ENCODE measurements at places on chromosomes 1 and 21. TPM values are rescaled to one million over a fixed set of nuclear protein-coding genes. Genes with fewer than 3 reads are reported as not detected.
A peak's percentile ranks its signal among the peaks of the same experiment; 100 is the strongest.

The RBP7 gene
- total RNA-seq: 5.6 TPM

The TRAPPC10 gene
- 28.8 TPM for total RNA-seq

The SAMD11 gene
- 16.6 TPM for total RNA-seq

The FBXO42 gene
- total RNA-seq: 35.5 TPM

- no peaks in the 10 kb centered on the region for H3K27me3 ChIP-seq
- no peak overlapping the region for H3K27ac ChIP-seq
- no peak for DNase-seq
- no peak overlapping the region for H3K4me3 ChIP-seq
- H3K36me3 ChIP-seq: no peaks in the 10 kb centered on the region
- no peaks in the 10 kb centered on the region for H3K4me1 ChIP-seq
Observed at GRCh38 chr1:5370311-5370710, 621.9 kb downstream of the NPHP4 start.

- no peaks in the 10 kb centered on the region for H3K36me3 ChIP-seq
- no peaks in the 10 kb centered on the region for H3K4me1 ChIP-seq
- DNase-seq: no peak
Observed at GRCh38 chr1:238324211-238324864, 433.6 kb upstream of the ZP4 start.

GRCh38 chr1:157439302-157439954, 112.9 kb downstream of the FCRL5 start:
- DNase-seq: no peak
- no peaks in the 10 kb centered on the region for H3K36me3 ChIP-seq
- H3K27ac ChIP-seq: no peak overlapping the region
- no peak overlapping the region for H3K4me3 ChIP-seq
- no peaks in the 10 kb centered on the region for H3K4me1 ChIP-seq
- H3K27me3 ChIP-seq: no peaks in the 10 kb centered on the region

DNA sequence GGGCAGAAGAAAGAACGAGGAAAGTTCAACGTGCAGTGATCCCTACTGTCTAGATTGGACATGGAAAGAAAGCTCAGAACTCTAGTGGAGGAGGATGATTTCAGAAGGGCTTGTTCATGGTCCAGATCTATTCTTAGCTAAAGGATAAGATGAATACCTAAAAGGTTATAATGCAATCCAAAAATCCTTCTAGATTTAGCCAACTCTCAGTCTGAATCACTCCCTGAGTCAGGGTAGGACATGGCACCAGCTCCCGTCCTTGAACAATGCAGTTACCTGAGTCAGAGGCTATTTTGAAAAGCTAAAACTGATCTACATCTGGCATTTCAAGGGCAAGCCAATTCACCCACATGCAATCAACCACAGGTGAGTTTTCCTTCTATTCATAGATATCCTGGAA, 38.8 kb upstream of the HIVEP3 start:
- no peak overlapping the region for H3K27ac ChIP-seq
- no peak overlapping the region for H3K4me3 ChIP-seq

DNA sequence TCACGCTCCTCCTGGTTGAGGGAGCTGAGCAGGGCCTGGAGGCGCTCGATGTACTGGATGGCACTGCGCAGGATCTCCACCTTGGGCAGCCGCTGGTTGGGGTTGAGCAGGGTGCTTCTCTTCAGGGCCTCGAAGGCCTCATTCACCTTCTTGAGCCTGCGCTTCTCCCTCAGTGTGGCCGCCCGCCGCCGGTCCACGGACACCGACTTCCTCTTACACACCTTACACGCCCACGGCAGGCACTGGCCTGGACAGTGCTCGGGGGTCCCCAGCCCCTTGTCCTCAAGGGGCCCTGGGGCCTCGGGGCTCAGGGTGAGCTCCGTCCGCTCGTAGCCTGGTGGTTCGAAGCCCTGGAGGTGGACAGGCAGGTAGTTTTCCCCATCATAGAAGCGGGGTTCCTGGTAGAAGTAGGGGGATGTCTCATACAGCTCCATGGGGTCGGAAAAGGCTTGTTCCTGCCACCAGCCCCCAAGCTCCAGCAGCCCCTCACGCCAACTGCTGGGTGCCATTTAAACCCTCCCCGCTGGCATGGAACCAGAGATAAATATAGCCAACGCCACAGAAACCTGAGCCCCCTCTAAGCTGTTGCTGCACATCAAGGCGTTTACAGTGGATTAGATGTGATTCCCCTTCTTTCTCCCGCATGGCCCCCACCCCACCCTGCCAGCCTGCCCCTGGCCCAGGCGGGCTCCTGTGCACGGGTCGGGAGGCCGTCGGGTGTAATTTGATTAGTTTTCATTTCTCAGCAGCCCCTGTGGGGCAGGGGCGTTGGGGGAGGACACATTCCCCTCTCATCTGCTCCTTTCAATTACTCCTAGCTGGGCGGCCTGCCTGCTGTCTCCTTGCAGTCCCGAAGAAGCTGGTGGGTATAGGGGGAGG, at the start of gene MYOG:
TSS of gene MYOG (minus strand) at position 485 of the 879 bp plus-strand sequence. CDS start at position 434, 51 bp downstream.
- no peak for DNase-seq
- no peak within 1 kb of the TSS for H3K4me3 ChIP-seq
- no peak within 1 kb of the TSS for H3K27ac ChIP-seq
- no peaks in the 10 kb centered on the region for H3K4me1 ChIP-seq
- no peaks in the 10 kb centered on the region for H3K27me3 ChIP-seq
- H3K36me3 ChIP-seq: no peaks in the 10 kb centered on the region

GRCh38 chr1:89566761-89567174, 42.1 kb downstream of the LRRC8B start:
- peak; percentile 62 for DNase-seq
- peak overlapping the region; percentile 7 for H3K4me3 ChIP-seq
- no peaks in the 10 kb centered on the region for H3K36me3 ChIP-seq
- H3K27me3 ChIP-seq: no peaks in the 10 kb centered on the region

- H3K4me1 ChIP-seq: peaks cover 4% of the 10 kb centered on the region
- H3K36me3 ChIP-seq: no peaks in the 10 kb centered on the region
- H3K27ac ChIP-seq: no peak overlapping the region
- H3K27me3 ChIP-seq: peaks cover 4% of the 10 kb centered on the region
Observed at GRCh38 chr1:203267347-203267846, 37.9 kb upstream of the BTG2 start.
